Activated CD8-positive, alpha-beta memory T cell treated with anti-CD3 and anti-CD28 coated beads for 4 hours (primary cell): ENCODE measurements at places on chromosomes 3 and 15.

DNA sequence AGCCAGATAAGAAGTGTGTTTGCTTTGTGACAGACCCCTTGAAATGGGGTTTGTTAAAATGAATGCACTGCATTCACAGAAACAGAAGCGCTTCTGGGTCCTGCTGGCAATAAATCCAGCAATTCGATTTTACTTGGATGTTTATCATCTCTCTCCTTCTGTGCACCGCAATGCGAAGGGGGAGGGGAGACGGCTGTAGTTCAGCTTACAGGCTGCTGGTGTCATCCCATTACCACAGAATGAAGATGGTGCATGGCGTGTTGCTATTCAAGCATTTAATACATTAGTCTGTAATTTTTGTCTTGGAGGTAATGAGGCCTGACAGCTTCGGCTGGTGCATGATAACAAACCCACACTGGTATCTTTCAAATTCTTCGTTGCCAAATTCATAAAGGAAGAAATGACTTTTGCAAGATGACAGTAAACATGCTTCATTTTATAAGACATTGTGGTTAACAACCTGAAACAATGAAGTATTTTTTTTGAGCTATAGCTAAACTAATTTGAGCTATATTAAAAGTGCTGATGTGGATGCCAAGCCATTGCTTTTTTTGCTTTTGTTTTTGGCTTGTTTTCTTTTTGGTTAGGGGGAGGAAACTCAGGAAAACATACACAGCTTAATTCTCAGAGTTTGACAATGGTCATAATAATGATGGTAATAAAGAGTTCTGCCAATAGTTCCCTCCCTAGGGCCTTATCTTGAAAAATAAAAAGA, 418.3 kb downstream of the OTOL1 start:
- no peak for DNase-seq

- DNase-seq, result no peak
Observed at GRCh38 chr3:159749406-159749805, 239.2 kb upstream of the IL12A start.

DNA sequence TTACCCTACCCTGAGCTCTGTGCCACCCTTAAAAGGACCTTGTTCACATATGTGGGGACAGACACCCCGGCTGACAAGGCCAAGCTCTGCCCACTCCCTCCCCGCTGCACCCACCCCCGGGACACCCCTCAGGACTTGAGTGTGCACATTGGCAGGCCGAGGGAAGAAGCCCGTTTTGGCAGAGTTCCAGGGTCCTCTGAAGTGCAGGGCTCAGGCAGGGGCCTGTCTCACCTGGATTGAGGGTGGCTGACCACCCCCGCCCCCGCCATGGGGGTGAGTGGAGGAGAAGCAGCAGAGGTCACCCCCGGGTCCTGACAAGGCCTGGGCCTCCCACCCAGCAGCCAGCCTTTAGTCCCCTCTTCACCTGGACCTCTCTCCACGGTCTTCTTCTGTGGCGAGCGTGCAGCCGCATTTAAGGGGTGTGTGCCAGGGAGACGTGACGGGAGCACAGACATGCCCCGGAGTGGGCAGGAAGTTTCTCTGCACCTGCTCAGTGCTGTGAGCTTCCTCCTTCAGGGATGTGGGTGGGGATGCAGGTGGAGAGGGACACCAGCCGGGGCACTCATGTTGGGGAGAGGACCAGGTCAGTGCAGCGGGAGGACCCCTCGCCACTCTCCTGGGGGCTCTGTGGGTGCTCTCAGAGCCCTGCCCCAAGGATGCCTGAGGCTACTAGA, 50.7 kb downstream of the LINGO1 start:
- DNase-seq, result no peak

DNA sequence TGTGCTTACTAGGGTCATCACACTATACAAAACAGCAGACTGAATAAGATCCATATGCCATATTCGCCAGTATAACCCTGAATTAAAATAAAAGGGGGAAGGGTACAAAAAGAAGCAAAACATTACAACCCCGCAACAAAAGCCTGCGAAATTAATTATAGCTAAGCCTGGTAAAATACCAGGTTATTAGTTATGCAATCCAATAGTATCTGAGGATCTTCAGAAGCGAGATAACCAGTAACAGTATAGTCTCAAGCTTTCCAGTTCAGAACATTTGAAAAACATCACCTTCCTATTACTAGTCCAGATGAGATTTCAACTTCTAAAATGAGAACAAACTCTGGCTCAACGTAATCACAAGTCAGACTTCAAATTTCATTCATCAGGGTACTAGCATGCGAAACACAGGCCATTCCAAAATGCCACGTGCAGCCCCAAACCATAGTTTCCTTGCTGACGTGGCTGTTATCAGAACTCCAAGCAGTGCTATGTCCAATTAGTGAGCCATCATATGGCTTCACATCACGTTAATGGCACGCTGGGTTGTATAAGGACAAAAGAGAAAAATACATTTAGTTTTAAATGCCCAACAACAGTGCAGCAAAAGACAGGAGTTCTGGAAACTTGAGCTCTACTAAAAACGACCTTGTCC, 1.1 kb downstream of the SSR3 start:
- no peak for DNase-seq

GRCh38 chr3:197795200-197795599, 4.1 kb downstream of the LRCH3 start:
- no peak for DNase-seq

DNA sequence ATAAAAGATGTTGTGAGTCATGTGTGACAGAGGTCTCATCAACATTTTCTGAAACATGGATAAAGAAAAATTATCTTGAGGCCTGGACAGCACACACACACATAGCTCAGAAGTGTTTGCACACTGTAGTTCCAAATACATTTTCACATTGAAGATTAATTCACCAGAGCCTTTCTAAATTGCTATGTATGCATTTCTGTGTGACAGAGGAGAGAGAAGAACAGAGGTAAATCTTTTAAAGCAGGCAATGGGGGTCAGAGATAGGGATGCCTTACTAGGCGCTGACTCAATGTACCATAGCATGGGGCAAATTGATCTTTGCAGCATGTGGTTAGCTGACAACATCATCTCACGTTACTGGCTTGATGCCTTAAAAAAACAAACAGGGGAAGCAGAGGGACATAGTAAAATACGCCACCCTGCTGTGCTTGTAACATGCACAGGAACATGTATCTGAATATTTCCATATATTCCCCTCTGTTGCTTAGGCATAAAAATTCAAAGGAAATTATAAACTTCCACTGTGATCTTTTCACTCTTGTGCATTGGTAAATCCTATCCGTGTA, 7.7 kb downstream of the POU1F1 start:
- no peak for DNase-seq

- no peak for DNase-seq
Observed at GRCh38 chr3:74591946-74592345, 22.5 kb downstream of the CNTN3 start.

GRCh38 chr3:184341925-184342324, 4.5 kb downstream of the FAM131A start:
- DNase-seq, result no peak

GRCh38 chr3:37992271-37993066, 1.9 kb downstream of the VILL start:
- no peak for DNase-seq

GRCh38 chr3:178072391-178073305, 463.6 kb upstream of the KCNMB2 start:
- DNase-seq, result no peak

DNA sequence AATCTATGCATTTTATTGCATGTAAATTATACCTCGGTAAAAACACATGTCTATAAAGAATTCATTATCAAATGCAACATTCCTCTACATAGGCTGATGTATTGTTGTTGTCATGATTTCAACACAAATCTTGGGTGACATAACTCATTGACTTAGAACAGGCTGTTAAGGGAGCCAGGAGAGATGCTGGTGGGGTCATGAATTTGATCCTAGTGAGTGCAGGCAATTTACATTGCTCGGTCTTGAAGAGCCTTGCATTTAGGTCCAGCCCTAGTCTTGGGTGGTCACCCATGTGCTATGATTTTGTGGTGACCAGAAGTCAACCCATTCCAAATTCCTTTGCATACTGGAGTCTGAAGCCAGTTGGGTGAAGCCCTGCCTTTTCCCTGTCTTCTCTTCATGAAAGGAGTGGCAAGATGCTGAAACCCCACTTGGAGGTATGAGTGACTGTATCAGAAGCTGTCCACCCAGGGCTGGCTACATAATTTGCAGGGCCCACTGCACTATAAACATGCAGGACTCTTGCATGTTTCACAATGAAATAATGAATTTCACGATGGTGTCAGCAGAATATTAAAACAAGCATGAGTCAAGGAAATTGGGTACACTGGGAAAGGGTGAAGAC, 59.2 kb downstream of the RPLP1 start:
- no peak for DNase-seq

GRCh38 chr15:62766599-62766998, 275.9 kb upstream of the TPM1 start:
- no peak for DNase-seq

DNA sequence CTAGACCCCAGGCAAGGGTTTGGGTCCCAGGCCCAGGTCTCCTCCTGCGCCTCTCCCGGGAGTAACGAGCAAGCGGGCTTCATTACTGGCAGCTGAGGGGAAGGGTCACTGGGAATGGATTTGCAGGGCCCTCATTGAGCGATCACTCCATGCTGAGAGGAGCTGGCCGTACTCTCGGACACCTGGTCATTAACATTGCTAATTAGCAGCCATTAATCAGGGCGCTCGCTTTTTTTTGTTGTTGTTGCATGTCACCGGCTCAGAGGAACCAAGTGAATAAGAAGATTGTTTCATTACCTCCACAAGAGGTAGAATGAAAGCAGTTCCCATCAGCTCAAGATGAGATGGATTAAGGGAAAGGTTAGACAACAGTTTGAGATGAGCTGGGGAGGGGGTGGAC, 293.0 kb upstream of the ATP11B start:
- no peak for DNase-seq

DNA sequence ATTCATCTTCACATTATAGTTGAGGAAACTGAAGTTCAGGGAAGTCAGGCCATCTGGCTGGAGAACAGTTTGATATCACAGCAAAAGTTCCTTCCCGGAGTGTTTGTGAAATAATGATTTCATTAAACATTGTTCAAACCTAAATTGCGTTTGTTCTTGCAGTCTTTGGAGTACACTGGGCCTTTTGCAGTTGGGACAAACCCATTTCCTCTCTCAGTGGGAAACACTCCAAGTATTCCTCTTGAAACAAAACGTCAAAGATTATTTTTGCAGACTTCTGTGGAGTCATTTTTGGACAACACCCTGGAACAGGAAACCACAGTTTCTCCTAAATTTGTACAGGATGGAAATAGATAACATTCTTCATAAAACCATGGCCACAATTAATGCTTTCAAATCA, 287.5 kb downstream of the PTPRG start:
- no peak for DNase-seq

DNA sequence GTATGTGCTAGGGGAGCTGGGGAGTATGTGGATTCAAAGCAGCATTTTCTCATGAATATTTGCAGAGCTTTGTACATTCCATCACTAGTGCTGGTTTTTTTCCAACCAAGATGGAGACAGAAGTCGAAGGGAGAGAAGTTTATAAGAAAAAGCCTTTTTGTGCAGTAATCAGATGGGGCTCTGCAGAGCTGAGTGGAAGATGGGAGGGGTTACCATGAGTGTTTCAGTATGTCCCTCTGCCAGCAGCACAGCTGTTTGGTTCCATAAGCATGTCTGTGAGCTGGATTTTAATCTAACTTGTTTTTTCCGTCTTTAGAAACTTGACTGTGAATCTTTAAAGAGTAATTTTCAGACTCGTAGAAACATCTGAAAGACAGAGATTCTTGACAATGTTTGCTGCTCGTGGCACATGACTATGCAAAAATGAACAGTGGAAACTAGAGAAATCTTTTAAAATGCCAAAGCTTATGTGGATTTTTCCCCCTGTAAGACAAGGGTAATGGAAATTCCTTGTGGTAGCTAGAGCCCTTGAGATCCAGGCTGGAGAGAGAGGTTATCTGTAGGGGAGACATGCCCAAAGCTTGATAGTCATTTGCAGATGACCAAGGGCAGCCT, 20.3 kb downstream of the STARD9 start:
- DNase-seq, result no peak

- no peak for DNase-seq
Observed at GRCh38 chr3:111725706-111726105, 130.6 kb upstream of the ZBED2 start.

DNA sequence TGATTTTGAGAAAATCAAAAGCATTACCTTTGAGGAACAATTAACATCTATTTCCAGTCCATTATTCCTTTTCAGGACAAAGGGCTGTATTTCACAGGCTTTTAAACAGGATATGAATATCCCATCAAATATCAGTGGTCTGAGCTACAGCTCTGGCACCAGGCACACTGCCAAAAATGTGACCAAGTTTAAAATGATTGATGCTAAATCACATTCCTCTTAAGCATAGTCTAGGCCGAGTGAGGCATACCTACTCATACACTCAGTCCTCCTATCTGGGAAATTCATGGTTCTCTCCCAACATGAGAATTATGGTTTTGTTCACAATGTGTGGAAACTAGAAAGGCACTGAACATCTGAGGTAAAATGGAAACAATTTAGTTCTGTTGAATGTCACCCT, 683.5 kb downstream of the TUSC7 start:
- DNase-seq, result no peak
